ENCODE measurements at places on chromosomes 3 and 15. TPM values are rescaled to one million over a fixed set of nuclear protein-coding genes. Genes with fewer than 3 reads are reported as not detected.
A peak's percentile ranks its signal among the peaks of the same experiment; 100 is the strongest.

GRCh38 chr3:148999806-149000205, 8.5 kb downstream of the GYG1 start:
- no peak for DNase-seq
- peaks cover 6% of the 10 kb centered on the region for H3K36me3 ChIP-seq
- no peak overlapping the region for H3K4me3 ChIP-seq
- H3K27me3 ChIP-seq: no peaks in the 10 kb centered on the region

DNA sequence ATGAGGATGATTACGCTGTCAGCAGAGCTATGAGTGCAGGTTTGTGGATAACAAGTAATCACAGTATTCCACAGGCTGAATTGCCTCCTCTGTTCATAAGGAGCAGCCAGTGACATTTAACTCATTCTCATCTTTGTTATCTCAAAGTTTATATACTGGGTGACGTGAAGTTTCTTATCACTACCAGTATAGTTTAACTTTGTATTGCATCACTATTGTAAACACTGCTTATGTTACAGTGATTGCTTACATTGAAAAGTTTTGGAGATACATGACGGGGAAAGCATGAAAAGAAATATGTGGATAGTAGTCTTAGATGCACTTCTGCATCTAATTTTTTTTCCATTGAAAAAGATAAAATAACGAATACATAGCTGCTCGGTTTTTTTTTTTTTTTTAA, 429.7 kb downstream of the VGLL3 start:
- no peaks in the 10 kb centered on the region for H3K4me1 ChIP-seq
- no peak overlapping the region for H3K4me3 ChIP-seq
- no peaks in the 10 kb centered on the region for H3K36me3 ChIP-seq
- H3K27ac ChIP-seq: no peak overlapping the region

DNA sequence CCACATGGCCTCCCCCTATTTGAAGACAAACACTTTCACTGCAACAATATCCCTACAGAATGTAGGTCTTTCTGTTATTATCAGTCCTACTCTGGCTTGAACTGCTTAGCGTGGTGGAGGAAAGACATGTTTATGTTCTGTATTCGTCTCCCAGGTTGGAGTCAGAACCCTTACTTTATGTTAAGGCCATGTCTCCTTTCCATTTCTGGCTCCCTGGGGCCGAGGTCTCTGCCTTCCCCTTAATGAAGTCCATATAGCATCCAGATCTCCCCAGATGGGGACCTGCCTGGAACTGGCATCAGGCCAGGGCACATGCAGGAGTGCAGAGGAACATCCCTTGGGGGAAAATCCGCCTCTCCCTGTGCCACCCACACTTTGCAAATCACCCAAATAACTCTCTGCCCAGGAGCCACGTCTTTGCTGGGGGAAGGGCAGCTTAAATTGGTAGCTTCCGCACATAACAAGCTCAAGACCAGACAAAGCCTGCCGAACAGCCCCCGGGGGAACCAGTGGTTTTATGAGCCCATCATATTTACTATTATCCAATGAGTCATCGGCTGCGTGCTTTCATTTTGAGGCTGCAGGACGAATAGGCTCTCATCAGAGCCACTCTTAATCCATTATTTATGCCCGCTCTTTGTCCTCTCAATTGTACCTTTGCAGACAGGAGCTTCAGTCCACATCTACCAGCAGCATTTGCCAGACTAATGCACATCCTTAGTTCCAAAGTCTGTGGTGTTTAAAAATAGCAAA, 237.0 kb downstream of the UACA start:
- H3K27me3 ChIP-seq: no peaks in the 10 kb centered on the region
- no peak overlapping the region for H3K27ac ChIP-seq
- no peak for DNase-seq

- no peaks in the 10 kb centered on the region for H3K27me3 ChIP-seq
- H3K4me3 ChIP-seq: peak overlapping the region; percentile 88
- peaks cover 9% of the 10 kb centered on the region for H3K4me1 ChIP-seq
- H3K36me3 ChIP-seq: no peaks in the 10 kb centered on the region
- H3K27ac ChIP-seq: peak overlapping the region; percentile 93
These were observed 632 bp upstream of the COPS2 start for GRCh38 chr15:49155834-49156627.

DNA sequence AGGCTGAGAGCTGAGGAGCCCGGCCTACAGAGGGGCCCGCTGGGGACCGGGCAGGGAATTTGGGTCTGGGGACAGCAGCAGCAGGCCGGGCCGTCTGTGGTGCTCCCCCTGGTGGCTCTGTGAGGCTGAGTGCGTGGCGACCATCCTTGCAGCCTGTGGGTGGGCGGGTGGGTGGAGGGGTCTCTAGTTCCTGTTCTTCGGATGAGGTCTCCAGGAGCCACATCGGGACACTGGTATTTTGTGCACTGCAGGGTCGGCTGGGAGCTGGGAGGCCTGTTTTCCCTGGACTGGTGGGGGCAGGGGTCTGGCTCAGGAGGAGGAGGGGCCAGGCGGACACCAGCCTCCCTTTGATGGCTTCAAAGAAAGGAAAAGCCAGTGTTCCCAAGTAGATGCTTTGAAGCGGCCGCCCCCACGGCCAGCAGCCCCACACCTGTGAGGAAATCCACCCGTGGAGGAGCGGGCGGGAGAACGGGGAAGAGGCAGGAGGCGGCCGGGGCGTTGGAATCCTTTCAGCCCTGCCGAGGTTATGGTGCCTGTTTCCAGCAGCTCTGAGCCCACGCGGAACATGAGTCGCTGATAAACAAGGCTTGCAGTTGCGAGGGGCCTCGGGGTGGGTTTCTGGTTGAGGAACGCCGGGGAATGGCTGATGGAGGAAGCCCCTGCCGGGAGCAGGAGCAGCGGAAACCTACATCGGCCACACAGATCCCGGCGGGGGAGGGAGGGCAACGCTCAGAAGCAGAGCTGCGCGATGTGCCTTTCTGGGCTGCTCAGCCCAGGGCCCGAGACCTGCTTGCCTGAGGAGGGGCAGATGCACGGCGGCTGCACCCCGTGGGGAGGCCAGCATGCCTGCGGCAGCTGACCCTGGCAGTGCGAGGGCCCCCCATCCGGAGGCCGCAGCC, 154.3 kb downstream of the NSMCE3 start:
- no peaks in the 10 kb centered on the region for H3K36me3 ChIP-seq
- peak; percentile 33 for DNase-seq
- H3K27me3 ChIP-seq: no peaks in the 10 kb centered on the region
- peaks cover 6% of the 10 kb centered on the region for H3K4me1 ChIP-seq

GRCh38 chr3:155745795-155746550, 1.1 kb upstream of the PLCH1 start:
- no peak overlapping the region for H3K4me3 ChIP-seq
- no peak for DNase-seq
- H3K4me1 ChIP-seq: peaks cover 13% of the 10 kb centered on the region
- peaks cover 5% of the 10 kb centered on the region for H3K27me3 ChIP-seq
- H3K27ac ChIP-seq: no peak overlapping the region
- no peaks in the 10 kb centered on the region for H3K36me3 ChIP-seq

DNA sequence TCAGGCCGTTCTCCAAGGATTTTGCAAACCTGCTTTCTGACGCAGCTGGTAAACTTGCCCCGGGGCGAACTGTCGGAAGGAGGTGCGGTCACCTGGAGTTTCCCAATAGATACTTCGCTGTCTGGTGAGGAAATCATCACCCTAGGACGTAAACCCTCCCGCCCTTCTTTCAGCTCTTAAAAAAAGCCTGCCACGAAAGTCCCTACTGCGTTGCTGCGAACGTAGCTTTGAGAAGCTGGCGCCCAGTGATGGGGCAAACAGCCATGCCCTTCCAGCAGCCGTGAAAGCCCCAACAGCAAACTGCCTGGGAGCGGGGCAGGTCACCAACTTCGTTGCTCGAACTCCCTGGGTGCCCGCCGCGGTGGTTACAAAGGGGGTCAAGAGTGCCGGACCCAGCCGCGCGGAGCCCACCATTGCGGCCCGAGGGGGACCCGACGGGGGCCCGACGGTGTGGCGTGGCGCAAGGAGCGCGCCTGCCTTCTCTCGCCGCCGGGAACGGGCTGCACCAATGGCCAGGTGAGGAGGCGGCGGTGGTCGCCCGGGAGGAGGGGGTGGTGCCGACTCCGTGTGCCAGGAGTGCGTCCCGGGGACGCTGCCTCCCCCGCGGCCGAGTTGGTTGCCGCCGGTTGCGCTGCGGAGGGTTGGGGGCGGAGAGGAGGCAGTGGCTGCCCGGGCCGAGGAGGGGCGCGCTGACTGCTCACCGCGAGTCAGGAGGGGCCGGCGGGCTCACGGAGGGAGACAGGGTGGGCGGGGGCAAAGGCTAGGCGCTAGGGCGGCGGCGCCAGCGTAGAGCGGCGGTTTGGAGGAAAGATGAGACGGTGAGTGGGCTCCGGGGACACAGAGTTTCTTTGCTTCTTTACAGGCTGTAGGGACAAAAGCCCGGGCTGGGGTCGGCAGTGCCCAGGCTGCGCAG, at the start of gene PHLDB2:
Gene PHLDB2, plus strand, starts transcription at position 205 of the 913 bp plus-strand sequence. CDS start 24,813 bp downstream, outside the sequence.
- no peak within 1 kb of the TSS for H3K27ac ChIP-seq
- peaks cover 5% of the 10 kb centered on the region for H3K4me1 ChIP-seq
- peak; percentile 19 for DNase-seq
- peak within 1 kb of the TSS; percentile 60 for H3K4me3 ChIP-seq
- H3K27me3 ChIP-seq: no peaks in the 10 kb centered on the region
- H3K36me3 ChIP-seq: no peaks in the 10 kb centered on the region

- H3K36me3 ChIP-seq: no peaks in the 10 kb centered on the region
- H3K27ac ChIP-seq: no peak overlapping the region
- no peak for DNase-seq
- H3K4me1 ChIP-seq: no peaks in the 10 kb centered on the region
- H3K27me3 ChIP-seq: no peaks in the 10 kb centered on the region
These were observed 8.9 kb downstream of the SMARCC1 start for GRCh38 chr3:47772788-47773187.

DNA sequence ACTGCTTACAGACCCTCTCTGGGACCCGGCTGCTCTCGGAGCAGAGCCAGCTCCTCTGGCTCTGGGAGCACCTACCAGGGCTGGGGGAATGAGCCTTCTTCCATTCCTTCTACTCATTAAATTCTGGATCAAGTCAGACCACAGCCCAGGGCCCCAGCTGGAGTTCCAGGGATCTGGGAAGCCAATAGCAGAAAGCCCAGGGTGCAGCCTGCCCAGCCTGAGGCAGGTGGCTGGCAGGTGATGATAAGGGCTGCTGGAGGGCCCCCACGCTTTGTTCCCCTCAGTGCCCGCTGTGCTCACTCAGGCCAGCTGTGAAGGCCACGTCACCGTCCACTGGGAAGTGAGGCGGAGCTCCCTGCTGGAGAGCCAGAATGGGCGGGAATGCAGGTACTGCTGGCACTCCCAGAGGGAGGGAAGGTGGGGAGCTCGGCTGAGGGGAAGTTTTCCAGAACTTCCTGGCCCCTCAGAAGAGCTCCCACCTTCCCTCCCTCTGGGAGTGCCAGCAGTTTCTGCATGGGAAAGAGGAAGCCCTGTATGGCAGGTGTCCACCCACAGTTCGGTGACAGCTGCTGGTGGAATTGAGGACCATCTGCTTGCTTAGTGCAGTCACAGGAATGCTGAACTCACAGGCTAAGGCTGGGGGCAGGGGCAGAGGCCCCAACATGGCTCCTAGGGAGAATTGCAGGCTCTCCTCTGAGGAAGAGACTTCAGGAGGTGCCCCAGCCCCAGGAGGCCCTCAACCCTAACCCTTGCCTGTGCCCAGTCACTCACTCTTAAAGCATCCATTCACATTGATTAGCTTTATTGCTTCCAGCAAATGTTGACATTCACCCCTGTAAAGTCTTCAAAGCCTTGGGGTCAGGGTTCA, 12.6 kb upstream of the RTP3 start:
- no peaks in the 10 kb centered on the region for H3K27me3 ChIP-seq
- no peak overlapping the region for H3K4me3 ChIP-seq
- no peaks in the 10 kb centered on the region for H3K36me3 ChIP-seq
- DNase-seq: no peak
- H3K4me1 ChIP-seq: peaks cover 15% of the 10 kb centered on the region

DNA sequence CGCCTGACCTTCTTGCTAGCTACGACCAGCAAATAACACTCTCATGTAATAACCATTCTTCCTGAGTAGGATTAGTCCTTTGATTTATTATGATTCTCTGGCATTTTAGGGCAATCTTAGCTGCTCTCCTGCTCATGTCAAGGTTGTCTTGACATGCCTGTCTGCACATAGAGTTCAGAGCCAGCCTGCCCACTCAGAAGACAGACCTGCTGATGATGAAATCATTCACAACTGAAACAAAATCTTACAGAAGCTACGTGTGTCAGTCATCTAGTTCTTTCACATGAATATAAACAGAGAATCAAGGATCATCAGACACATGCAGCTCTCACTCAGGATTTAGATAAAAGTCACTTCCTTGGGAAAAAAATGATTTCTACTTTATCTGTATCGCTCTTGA, 173.6 kb upstream of the LYSMD4 start:
- no peak for DNase-seq
- H3K4me1 ChIP-seq: no peaks in the 10 kb centered on the region
- no peaks in the 10 kb centered on the region for H3K36me3 ChIP-seq

DNA sequence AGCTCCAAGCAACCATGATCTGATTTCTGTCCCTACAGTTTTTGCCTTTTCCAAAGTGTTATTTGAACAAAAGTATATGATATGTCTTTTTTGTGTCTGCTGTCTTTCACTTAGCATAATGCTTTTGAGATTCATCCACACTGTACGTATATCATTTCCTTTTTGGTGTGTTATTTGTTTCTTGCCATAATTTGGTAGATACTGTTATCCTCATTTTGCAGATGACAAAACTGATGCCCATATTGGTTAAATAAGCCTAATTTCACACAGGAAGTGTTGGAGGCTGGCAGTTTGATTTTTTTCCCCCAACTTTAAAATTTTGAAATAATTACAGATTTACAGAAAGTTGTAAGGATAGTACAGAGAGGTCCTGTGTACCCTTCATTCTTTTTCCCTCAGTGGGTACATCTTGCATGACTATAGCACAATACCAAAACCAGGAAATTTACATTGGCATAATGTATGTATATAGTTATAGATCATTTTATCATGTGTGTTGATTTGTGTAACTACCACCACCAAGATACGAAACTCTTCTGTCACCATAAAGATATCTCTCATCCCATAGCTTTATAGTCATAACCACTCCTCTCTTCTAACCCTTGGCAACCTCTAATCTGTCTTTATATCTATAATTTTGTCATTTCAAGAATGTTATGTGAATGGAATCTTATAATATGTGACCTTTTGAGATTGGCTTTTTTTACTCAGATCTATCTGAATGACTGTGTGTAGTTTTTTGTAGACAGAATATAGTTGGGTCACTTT, 55.6 kb downstream of the RASA2 start:
- no peaks in the 10 kb centered on the region for H3K27me3 ChIP-seq
- H3K36me3 ChIP-seq: peaks cover 26% of the 10 kb centered on the region
- no peak overlapping the region for H3K27ac ChIP-seq
- H3K4me3 ChIP-seq: no peak overlapping the region
- no peak for DNase-seq

- H3K4me3 ChIP-seq: no peak overlapping the region
- no peak overlapping the region for H3K27ac ChIP-seq
- no peaks in the 10 kb centered on the region for H3K27me3 ChIP-seq
- DNase-seq: no peak
- H3K4me1 ChIP-seq: no peaks in the 10 kb centered on the region
- H3K36me3 ChIP-seq: no peaks in the 10 kb centered on the region
These were observed 382.7 kb downstream of the EPHA6 start for GRCh38 chr3:97197083-97197482.

Gene SERPINI2
- not detected for polyA plus RNA-seq

Gene VGLL3
- not detected for polyA plus RNA-seq

Gene PLIN1
- not detected for polyA plus RNA-seq

Gene TMEM41A
- polyA plus RNA-seq: 20.4 TPM

Gene ISLR2
- not detected for polyA plus RNA-seq

Gene UNC13C
- not detected for polyA plus RNA-seq

Gene IL17RB
- 0.22 TPM for polyA plus RNA-seq

Gene PIGZ
- 0.65 TPM for polyA plus RNA-seq

Gene STRIT1
- not detected for polyA plus RNA-seq

Gene CAMP
- polyA plus RNA-seq: not detected

Gene SCAANT1
- not detected for polyA plus RNA-seq

Gene IMPG2
- polyA plus RNA-seq: 0.13 TPM

All from naive thymus-derived CD4-positive, alpha-beta T cell (primary cell).